ENCODE measurements at places on chromosomes 5 and 9. TPM values are rescaled to one million over a fixed set of nuclear protein-coding genes. Genes with fewer than 3 reads are reported as not detected.

- H3K4me1 ChIP-seq, result no peaks in the 10 kb centered on the region
- H3K27ac ChIP-seq, result no peak overlapping the region
- H3K27me3 ChIP-seq, result no peaks in the 10 kb centered on the region
- no peak overlapping the region for H3K4me3 ChIP-seq
- no peaks in the 10 kb centered on the region for H3K36me3 ChIP-seq
Measured at GRCh38 chr5:131228646-131229045, 35.2 kb upstream of the CDC42SE2 start.

DNA sequence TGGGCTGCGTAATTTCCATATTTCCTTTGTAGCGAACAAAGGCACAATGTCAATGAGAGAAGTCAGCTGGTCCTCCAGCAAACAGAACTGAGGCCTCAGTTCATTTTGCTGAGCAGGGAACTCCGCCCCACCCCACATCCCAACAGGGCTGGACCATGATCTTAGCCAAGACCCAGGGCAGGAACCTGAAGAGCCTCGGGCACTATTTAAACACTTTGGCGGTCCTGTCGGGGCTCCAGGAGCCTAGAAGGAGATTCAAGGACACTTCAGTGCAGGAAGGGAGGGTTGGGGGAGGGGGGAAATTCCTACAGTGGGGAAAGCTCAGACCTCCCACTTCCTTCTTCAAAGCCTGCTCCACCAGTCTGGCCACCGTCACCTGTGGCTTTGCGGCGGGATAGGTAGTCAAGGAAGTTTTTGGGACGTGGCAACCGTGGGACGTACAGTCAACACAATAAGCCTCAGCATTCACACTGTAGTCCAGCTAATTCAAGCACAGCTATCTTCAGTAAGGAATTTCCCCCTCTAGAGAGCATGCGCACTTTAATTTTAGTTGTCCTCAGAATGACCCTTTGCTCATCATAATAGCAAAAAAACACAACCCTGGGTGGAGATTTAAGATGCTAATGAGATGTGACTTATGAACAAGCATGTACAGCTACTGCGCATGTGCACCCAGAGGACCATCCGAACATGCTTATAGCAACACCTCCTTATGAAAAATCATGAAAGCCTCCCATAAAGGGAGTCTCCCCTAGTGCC, 30.9 kb downstream of the S1PR3 start:
- DNase-seq, result no peak
- no peak overlapping the region for H3K27ac ChIP-seq
- H3K4me3 ChIP-seq, result no peak overlapping the region
- peaks cover 7% of the 10 kb centered on the region for H3K4me1 ChIP-seq

DNA sequence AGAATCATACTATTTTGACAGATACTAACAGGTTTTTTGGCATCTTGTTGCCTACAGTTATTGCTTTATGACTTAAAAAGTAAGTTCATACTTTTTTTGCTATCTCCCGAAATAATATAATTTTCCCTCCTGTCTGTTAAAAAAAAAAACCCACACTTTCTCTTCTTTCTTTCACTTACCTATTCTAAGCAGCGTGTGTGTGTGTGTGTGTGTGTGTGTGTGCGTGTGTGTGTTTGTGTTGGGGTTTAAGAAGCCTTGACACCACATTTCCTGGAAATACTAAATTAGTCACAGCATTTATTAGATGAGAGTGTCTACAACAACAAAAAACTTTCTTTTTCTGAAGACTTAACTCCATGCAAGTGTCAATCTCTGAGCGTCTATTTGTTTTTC, 12.4 kb downstream of the TNFAIP8 start:
- peaks cover 9% of the 10 kb centered on the region for H3K36me3 ChIP-seq
- no peak for DNase-seq
- H3K27ac ChIP-seq, result no peak overlapping the region
- no peaks in the 10 kb centered on the region for H3K27me3 ChIP-seq

GRCh38 chr9:120383611-120383998, 196.4 kb downstream of the CDK5RAP2 start:
- no peaks in the 10 kb centered on the region for H3K27me3 ChIP-seq
- no peak overlapping the region for H3K27ac ChIP-seq
- peaks cover 22% of the 10 kb centered on the region for H3K36me3 ChIP-seq
- DNase-seq, result no peak
- no peaks in the 10 kb centered on the region for H3K4me1 ChIP-seq

- H3K4me1 ChIP-seq, result no peaks in the 10 kb centered on the region
- H3K27ac ChIP-seq, result no peak overlapping the region
- no peak for DNase-seq
- H3K27me3 ChIP-seq, result no peaks in the 10 kb centered on the region
Measured at GRCh38 chr9:74309654-74310053, 187.5 kb upstream of the RORB start.

- H3K36me3 ChIP-seq, result no peaks in the 10 kb centered on the region
- H3K4me3 ChIP-seq, result no peak overlapping the region
- DNase-seq, result no peak
- H3K4me1 ChIP-seq, result no peaks in the 10 kb centered on the region
Measured at GRCh38 chr5:97735209-97735608, 552.2 kb upstream of the RIOK2 start.

- no peaks in the 10 kb centered on the region for H3K36me3 ChIP-seq
- H3K27ac ChIP-seq, result no peak overlapping the region
- no peak for DNase-seq
- H3K4me1 ChIP-seq, result peaks cover 2% of the 10 kb centered on the region
- H3K4me3 ChIP-seq, result no peak overlapping the region
- no peaks in the 10 kb centered on the region for H3K27me3 ChIP-seq
Measured at GRCh38 chr9:105479846-105480245, 32.0 kb downstream of the FSD1L start.

GRCh38 chr5:115503420-115503819, 41.2 kb downstream of the FEM1C start:
- H3K27ac ChIP-seq, result no peak overlapping the region
- H3K4me3 ChIP-seq, result no peak overlapping the region
- peaks cover 1% of the 10 kb centered on the region for H3K36me3 ChIP-seq
- no peak for DNase-seq
- no peaks in the 10 kb centered on the region for H3K27me3 ChIP-seq
- H3K4me1 ChIP-seq, result peaks cover 3% of the 10 kb centered on the region

DNA sequence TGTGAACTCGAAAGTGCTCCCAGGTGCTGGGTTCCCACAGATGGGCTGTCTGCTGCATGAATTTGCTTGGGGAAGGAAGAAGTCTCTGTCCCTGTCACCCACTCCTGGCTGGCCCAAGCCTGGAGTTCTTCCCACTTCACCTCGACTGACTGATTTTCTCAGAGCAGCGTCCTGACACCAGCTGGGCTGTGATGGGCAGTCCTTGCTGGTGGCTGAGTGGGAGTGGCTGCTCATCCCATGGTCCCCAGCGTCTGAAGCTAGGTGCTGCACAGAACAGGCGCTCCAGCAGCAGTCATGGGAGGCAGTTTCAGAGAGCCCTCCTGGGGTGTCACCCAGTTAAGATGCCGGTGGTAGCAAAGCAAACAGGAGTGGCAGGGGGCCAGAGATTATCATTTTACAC, 10.1 kb upstream of the NEURL1B start:
- no peak overlapping the region for H3K4me3 ChIP-seq
- peak; percentile 29 for DNase-seq
- H3K27ac ChIP-seq, result no peak overlapping the region
- H3K4me1 ChIP-seq, result peaks cover 11% of the 10 kb centered on the region
- H3K36me3 ChIP-seq, result no peaks in the 10 kb centered on the region

- no peaks in the 10 kb centered on the region for H3K27me3 ChIP-seq
- no peak for DNase-seq
- no peaks in the 10 kb centered on the region for H3K4me1 ChIP-seq
- H3K4me3 ChIP-seq, result no peak overlapping the region
- no peak overlapping the region for H3K27ac ChIP-seq
Measured at GRCh38 chr5:122661496-122662180, 113.2 kb upstream of the SNX2 start.

DNA sequence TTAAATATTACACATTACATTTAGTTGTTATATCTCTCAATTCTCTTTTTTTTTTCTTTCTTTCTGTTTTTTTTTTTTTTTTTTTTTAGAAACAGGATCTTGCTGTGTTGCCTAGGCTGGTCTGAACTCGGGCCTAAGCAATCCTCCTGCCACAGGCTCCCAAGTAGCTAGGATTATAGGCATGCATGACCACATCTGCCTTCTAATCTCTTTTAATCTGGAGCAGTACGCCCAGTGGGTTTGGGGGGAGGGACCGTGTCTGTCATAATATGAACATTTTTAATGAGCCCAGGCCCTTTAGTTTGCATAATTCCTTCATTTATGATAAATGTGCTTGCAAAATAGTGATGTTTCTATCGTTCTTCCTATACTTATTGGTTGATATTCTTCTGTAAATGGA, 10.3 kb downstream of the RHOBTB3 start:
- H3K27ac ChIP-seq, result no peak overlapping the region
- no peaks in the 10 kb centered on the region for H3K4me1 ChIP-seq
- no peak for DNase-seq

GRCh38 chr9:107249131-107249533, 33.9 kb upstream of the RAD23B start:
- DNase-seq, result peak; percentile 62
- H3K36me3 ChIP-seq, result no peaks in the 10 kb centered on the region
- peak overlapping the region; percentile 70 for H3K27ac ChIP-seq
- H3K4me1 ChIP-seq, result peaks cover 6% of the 10 kb centered on the region
- no peaks in the 10 kb centered on the region for H3K27me3 ChIP-seq

DNA sequence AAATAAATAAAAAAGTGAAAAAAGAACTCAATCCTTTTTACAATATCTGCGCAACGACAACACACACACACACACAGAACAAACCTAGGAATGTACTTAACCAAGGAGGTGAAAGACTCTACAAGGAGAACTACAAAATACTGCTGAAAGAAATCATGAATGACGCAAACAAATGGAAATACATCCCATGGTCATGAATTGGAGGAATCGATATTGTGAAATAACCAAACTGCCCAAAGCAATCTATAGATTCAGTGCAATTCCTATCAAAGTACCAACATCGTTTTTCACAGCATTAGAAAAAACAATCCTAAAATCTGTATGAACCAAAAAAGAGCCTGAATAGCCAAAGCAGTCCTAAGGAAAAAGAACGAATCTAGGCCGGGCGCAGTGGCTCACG, 29.9 kb upstream of the NRARP start:
- peaks cover 1% of the 10 kb centered on the region for H3K36me3 ChIP-seq
- DNase-seq, result no peak
- no peaks in the 10 kb centered on the region for H3K4me1 ChIP-seq
- no peaks in the 10 kb centered on the region for H3K27me3 ChIP-seq
- no peak overlapping the region for H3K27ac ChIP-seq

DNA sequence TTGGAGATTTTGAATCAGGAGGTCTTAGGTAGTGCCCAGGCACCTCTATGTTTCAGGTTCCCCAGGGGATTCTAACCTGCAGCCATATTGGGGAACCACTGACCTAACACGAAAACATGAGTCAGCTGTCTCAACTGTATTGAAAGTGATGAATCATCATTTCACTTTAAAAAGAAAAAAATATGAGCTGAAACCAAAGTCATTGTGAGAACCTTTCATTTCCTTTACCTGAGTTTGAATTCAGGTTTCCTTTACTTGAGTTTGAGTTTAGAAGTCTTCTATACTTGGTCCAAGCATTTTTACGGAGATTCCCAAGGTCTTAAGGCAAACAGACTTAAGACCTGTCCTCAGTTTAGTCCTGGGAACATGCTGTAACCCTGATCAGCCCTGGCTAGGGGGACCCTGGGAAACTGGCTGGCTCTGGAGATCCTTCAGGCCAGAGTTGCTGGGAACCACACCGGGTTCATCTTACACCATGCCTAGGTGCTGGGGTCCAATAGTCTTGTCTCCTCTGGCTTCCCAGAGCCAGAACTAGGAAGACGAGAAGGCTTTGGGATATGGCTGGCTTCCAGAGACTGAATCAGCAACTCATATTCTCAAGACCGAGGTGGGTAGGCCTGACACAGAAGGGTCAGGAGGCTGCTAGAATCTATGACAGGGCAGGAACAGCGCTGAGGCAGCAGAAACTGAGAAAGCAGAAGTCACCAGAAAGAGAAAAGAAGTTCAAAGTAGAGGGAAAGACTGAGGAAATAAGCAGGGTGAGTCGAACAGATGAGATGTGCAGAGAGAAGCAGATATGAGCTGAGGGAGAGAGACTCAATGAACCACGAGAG, 16.4 kb upstream of the PDCD1LG2 start:
- H3K27ac ChIP-seq, result no peak overlapping the region
- no peaks in the 10 kb centered on the region for H3K27me3 ChIP-seq
- no peak for DNase-seq
- H3K36me3 ChIP-seq, result no peaks in the 10 kb centered on the region
- no peaks in the 10 kb centered on the region for H3K4me1 ChIP-seq
- no peak overlapping the region for H3K4me3 ChIP-seq

DNA sequence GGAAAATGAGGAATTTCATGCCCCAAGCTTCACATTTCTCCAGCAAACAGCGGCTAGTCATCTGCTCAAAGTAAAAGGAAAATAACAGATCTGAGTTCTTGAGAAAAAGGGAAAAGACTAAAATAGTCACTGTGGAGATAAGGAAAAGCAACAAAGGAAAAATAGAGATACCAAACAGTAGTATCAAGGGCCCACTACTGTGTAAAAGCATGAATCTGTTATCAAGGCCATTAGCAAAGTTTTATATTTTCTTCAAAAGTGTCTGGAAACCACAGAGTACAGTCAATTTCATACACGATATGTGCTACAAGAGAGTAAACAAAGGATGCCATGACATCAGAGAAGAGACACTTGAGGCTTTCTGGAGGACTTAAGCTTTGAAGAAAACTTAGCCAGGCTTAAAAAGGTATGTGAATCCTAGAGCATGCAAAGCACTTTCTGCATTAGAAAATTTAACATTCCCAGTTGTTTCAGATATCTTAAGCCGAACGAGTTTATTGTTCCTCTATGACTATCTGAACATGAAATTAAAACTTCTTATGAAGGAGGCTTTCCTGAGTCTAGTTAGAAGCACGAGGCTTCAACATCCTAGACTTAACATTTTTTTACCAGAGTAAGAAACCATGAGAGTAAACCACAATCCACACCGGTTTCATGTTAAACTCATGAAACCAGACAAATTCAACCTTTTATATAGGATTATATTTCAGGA, 1.2 kb downstream of the TTC33 start:
- no peak for DNase-seq
- no peaks in the 10 kb centered on the region for H3K27me3 ChIP-seq
- H3K27ac ChIP-seq, result no peak overlapping the region
- no peaks in the 10 kb centered on the region for H3K36me3 ChIP-seq
- no peak overlapping the region for H3K4me3 ChIP-seq

GRCh38 chr5:6069496-6070185, 308.7 kb downstream of the MED10 start:
- no peak for DNase-seq
- H3K27me3 ChIP-seq, result no peaks in the 10 kb centered on the region
- no peak overlapping the region for H3K4me3 ChIP-seq
- H3K36me3 ChIP-seq, result peaks cover 5% of the 10 kb centered on the region

- DNase-seq, result peak; percentile 89
- H3K4me1 ChIP-seq, result peaks cover 7% of the 10 kb centered on the region
- no peaks in the 10 kb centered on the region for H3K36me3 ChIP-seq
- H3K27ac ChIP-seq, result no peak overlapping the region
- no peaks in the 10 kb centered on the region for H3K27me3 ChIP-seq
Measured at GRCh38 chr5:141691867-141692532, 10.0 kb upstream of the ARAP3 start.

The CDKN2B gene
- 0.13 TPM for total RNA-seq

The SLCO6A1 gene
- total RNA-seq, result 0.46 TPM

The GPR151 gene
- not detected for total RNA-seq

The IL13 gene
- not detected for total RNA-seq

The BHMT gene
- 0.72 TPM for total RNA-seq

The HACD4 gene
- total RNA-seq, result 0.59 TPM

The HAVCR1 gene
- not detected for total RNA-seq

The STPG3 gene
- not detected for total RNA-seq

The OBP2B gene
- not detected for total RNA-seq

The FAF2 gene
- total RNA-seq, result 44.4 TPM

The TAL2 gene
- total RNA-seq, result 1.1 TPM

The EDIL3 gene
- total RNA-seq, result 61.0 TPM

The FIBCD1 gene
- 6.2 TPM for total RNA-seq

Data from H9 (cell line).